Progenitor cell of endocrine pancreas (in vitro differentiated cells): ENCODE measurements at places on chromosomes 4 and X. TPM values are rescaled to one million over a fixed set of nuclear protein-coding genes. Genes with fewer than 3 reads are reported as not detected.

GRCh38 chr4:84855774-84856173 is 110.7 kb downstream of the WDFY3 start:
- DNase-seq = no peak

DNA sequence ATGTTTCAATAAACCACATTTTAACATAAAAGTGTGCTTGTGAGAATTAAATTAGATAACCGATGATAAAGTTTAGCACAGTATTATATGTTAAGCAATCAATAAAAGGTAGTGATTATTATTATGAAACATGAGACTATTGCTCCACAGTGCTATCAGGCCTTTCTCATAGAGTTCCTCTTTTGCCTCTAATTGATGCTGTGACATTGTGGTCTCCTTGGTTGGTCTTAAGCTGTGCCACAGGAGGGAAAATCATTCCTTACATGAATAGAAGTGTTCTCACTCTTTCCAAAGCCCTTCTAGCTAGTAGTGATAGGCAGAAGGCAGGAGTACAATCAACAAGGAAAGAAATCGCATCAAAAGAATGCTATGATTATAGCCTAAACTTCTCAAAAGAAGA is 9.2 kb upstream of the PDHA2 start:
- no peak for DNase-seq

DNA sequence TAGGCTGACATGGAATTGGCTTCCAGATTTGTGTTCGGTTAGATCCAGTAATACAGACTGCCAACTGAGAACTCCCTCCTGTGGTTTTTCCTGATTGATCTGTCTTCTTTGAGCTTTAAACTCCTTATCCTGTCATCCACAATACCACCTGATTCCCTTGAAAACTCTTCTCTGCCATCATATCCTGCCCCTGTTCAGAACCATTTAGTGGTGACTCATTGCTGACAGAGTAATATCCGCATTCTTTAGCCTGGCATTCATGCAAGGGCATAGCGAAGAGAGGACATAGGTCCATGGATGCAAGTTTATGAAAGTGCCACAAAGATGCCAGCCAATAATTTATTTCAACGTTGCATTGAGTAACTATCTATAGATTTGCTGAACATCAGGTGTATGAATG is 76.6 kb downstream of the ITIH6 start:
- no peak for DNase-seq

GRCh38 chrX:47030339-47030738 is 47.9 kb upstream of the RGN start:
- no peak for DNase-seq

- DNase-seq = no peak
These were observed 16.5 kb downstream of the TRAPPC2 start for GRCh38 chrX:13717700-13718472.

DNA sequence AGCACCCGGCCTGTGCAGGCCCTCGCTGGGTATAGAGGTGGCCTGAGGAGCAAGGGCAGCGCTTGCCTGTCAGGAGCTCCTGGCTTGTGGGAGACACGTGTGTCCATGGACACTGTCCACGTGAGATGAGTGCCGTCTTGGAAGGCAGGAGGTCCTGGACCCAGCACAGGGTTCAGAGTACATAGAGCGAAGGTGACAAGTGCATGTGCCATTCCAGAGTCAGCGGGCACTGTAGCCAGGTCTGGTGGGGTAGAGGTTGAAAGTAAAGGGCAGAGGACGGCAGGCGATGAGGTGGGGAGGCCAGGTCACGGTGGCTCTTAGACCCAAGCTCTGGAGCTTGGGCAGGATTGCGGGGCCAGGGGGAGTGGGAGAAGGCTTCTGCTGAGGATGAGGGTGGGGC is 28.4 kb upstream of the TADA2B start:
- DNase-seq = no peak

DNA sequence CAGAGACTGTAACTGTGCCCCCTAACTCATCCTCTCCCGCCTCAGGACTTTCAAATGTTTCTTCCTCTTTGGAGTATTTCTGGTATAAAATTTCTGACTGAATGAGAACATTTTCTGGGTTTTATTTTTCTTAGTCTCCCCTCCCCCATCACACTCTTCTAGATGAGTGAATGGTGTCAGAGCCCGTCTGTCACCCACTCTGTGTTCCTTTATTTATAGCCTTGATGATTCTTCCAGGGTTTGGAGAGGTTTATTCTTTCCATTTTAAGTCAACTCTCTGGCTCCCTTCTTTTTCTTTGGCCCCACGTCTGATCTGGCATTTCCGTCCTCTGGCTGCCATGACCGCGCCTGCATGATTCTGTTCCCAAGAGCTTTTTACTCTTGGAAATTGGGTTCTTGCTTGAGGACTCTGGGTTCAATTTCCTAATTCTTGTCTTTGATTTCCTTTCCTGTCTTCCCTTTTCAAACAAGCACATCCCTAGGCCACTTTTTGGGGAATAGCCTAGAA is 128.8 kb downstream of the NSUN7 start:
- no peak for DNase-seq

DNA sequence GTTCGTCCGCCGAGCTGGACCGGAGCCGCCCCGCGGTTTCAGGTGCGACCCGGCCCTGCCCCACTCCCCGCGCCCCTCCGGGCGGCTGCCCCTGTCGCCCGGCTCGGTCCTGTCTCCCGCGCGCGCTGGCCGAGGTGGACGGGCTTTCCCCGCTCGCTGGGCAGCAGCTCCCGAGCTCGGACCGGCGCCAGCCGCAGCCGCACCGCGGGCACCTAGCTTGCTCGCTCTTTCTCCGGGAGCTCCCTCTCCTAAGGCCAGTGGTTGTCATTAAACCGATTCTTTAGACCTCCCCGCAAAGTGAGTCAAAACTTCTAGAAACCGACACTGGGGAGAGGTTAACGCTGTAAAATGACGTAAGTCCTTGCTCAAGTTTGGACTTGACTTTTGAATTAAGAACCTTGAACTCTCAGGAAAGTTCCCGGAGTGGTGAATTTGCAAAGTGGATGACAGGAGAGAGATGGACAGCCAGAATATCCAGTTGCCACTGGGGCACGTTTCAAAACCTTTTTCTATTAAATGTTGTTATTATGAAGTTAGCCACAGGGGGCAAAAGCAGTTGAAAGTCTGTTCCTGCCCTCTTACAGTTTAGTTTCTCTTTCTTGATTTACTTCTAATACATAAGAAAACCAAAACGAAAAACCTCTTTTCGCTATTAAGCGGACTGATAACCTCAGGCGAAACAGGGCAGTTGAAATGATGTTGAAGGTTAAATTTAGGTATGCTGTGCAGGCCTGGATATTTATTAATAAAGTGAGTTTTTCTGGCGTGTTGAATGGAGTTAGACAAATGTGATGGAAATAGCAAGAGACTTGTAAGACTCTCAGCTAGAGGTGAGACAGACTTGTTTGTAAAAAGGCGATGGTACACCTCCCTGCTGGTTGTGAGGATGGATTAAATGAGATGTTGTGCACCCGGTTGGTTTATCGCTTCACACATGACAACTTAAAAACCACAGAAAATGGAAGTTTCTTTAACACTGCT is 847 bp downstream of the PI4K2B start:
- DNase-seq = peak; percentile 29

DNA sequence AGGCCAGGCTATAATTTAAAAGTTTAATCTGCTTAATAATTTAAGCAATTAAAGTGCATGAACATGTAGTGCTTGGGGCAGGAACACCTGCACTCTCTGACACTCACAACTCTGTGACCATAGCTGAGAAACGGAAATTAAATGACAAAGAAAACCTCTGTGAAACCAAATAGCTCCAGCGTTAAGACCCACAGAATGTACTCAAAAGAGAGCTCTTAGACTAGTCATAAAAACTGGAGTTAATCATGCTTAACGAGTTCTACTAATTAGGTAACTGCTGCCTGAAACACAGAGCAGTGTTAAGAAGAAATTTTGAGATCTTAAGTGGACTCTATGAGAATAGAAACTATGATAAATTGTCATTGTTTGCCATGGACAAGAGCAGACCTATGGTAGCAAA is 174.4 kb upstream of the SPIN4 start:
- DNase-seq = no peak

Gene ODAPH
- total RNA-seq = not detected in 2 replicates

Gene IGBP1
- total RNA-seq = 58.8 and 60.1 TPM in 2 replicates

Gene SLC26A1
- total RNA-seq = 2.6 and 3.3 TPM in 2 replicates

Gene CENPVL2
- 1.4 TPM in 2 replicates for total RNA-seq

Gene IL1RAPL1
- 3.6 and 4.1 TPM in 2 replicates for total RNA-seq

Gene TIMM8A
- 15.7 and 16.5 TPM in 2 replicates for total RNA-seq

Gene TMEM31
- total RNA-seq = 0.55 and 0.89 TPM in 2 replicates
